AG10803 (cell line): ENCODE measurements at places on chromosomes 6 and 20.

GRCh38 chr6:98036344-98036923, 753.4 kb upstream of the MMS22L start:
- DNase-seq = no peak

DNA sequence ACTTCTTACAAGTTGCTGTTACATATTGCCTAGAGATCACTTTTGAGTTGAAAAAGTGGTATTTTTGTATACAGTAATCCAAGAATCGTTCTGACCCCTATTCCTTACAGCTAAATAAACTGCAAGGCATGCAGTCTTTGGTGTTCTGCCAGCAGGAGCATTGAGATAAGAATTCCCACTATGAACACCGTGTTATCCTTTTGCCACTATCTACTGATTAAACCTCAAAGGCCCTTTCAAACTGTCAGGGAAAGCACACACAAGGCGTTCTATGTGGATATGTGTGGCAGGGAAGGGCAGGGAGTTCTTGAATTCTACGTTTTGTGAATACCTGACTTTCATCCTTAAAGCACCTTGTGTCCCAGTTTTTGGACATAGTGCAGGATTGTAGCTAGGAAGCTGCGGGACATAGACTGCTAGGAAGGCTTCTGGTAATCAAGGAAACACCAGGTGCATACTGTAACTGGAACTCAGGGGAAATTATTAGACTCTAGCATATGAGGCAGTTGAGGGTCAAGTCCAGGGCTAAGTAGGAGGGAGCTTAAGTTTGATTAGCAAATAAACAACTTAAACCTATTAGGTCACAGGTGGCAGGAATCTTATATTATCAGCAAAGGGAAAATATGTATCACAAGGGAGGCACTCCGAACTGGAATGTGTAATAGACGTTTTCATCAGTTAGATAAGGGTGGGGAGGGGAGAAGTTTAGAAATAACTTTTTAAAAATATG, 506.6 kb downstream of the RNF144B start:
- no peak for DNase-seq

GRCh38 chr20:19497064-19497463, 261.0 kb upstream of the RIN2 start:
- peak; percentile 87 for DNase-seq

DNA sequence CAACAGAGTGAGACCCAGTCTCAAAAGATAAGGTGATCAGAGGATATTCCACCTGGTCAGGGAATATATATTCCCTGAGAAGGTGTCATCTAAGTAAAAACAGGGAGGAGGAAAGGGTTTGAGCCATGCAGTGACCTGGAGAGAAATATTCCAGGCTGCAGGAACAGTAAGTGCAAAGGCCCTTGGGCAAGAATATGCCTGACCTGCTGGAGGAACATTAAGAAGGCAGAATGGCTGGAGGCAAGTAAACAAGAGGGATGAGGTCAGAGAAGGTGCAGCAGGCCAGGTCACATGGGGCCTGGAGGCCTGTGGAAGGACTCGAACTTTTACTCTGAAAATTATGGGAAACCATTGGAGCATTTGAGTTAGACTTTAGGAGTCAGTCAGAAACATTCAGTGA, 6.7 kb downstream of the DEF6 start:
- DNase-seq = no peak

- peak; percentile 40 for DNase-seq
Measured at GRCh38 chr6:106556368-106556960, 72.8 kb downstream of the RTN4IP1 start.

GRCh38 chr20:53769041-53769440, 175.4 kb upstream of the ZNF217 start:
- no peak for DNase-seq

GRCh38 chr6:155628306-155628705, 172.7 kb upstream of the NOX3 start:
- DNase-seq = no peak

GRCh38 chr6:113451049-113451448, 406.1 kb upstream of the MARCKS start:
- DNase-seq = no peak

DNA sequence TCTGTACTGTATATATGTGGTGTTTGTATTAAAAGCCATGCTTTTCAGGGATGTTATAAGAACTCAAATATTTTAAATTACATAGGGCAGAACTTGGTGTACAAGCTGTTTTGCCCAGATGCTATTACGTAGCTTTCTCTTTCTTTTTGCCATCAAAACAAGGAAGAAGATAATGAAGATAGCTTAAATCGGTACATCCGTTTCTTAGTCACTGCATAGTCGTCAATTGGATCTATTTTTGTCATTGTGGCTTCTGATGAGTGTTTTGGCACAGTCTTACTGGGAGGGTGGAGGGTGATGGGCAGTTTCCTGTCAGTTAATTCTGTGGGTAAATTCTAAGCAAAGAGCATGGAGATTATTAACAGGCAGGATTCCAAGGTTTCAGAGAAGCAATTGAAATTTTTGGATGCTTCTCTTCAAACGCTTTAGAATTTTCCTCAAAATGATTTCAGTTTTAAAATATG, 649.1 kb upstream of the GJE1 start:
- peak; percentile 98 for DNase-seq

DNA sequence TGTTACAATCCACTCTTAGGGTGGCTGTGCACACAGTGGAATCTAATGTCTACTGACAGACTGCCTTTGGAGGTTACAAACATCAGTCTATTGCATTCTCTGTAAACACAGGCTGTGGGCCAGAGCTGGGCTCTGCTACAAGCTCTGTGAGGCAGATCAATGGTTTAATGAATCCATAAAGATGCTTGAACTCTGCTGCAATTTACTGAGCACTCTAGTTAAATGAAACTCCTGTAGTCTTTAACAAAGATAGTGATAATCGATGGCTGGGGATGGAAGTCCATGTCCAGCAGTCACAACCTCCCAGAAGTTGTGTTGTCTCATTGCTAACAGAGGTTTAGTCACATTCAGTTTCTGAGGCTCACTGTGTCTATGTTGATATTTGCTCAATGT, 50.5 kb downstream of the SOBP start:
- no peak for DNase-seq

GRCh38 chr6:151081656-151082055, 158.1 kb upstream of the AKAP12 start:
- no peak for DNase-seq

GRCh38 chr6:69216127-69216526, 580.7 kb downstream of the LMBRD1 start:
- no peak for DNase-seq

GRCh38 chr6:75556240-75556639, 45.4 kb upstream of the SENP6 start:
- DNase-seq = no peak

GRCh38 chr20:61433816-61434215, 181.8 kb downstream of the CDH4 start:
- no peak for DNase-seq

DNA sequence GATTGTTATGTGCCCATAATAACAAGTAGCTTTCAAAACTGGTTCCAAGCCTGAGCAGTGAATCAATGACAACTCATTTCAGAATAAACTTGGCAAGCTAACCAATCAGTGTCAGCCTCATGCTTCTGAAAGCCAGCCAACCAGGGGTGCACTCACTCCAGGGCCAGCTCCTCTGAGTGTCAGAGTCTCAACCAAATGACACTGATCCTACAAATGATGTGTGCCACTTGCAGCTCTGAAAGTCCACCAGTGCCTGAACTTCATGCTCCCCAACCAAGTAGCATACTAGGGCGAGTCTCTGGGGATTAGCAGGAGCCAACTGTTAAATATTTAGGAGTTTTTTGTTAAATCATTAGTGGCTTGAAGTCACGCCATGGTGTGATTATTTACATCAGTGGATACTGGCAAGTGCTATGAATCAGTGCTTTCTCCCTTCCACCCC, 4.5 kb downstream of the IYD start:
- peak; percentile 95 for DNase-seq

GRCh38 chr6:4008324-4009047, 70.5 kb downstream of the FAM217A start:
- DNase-seq = peak; percentile 91

GRCh38 chr20:16708602-16709001, 21.2 kb upstream of the SNRPB2 start:
- no peak for DNase-seq

GRCh38 chr20:33076662-33077372, 2.6 kb upstream of the BPIFB4 start:
- DNase-seq = no peak

DNA sequence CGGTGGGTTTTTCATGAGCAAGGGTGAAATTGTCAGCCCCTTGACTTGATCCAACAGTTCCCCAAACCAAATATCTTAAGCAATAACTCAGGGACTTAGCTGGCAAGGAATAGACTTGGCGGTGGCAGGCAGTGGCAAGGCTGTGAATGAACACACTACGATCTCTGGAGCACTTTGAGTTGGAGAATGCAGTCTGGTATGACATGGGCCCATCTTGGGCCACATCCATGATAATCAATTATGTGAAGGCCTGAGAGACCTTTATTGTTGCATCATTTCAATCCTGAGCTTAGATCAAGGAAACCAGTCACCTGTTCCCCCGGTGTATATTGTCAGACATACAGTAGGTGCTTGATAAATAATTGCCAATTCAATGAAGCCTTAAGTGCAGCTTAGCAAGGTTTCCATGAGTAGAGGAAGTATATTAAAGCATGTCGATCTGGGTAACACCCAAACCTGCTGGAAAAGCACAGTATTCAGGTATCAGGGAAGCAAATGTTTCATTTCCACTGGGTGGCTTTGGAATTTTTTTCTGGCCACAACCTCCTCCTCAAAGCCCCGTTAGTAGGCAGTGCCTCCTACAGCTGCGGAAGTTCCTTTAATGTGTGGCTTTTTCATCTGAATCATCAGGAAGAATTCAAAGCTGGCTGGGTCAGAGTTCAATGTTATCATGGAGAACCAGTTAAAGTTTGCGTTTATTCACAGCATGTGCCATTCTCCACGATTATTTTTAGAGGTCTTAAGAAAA, 10.2 kb downstream of the CASS4 start:
- DNase-seq = peak; percentile 58

GRCh38 chr20:62486484-62486883, 10.7 kb upstream of the GATA5 start:
- DNase-seq = no peak

DNA sequence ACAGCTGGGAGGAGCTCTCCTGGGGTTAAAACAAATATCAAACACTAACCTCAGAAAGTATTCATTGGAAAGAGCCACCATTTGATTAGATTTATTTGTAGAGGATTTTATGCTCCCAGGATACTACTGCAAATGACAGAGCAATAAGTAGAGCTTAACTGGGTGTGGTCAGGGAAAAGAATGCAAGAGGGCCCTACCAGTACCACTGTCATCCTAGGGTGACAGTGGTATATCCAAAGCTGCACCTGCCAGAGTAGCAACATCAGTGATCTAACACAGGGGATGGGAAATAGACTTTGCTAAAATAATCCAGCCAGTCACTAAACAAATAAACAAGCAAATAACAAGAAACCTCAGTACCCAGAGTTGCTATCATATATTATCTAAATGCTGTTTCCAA, 29.7 kb downstream of the ERGIC3 start:
- DNase-seq = no peak

- no peak for DNase-seq
Measured at GRCh38 chr20:59289994-59290393, 10.4 kb upstream of the EDN3 start.

- DNase-seq = no peak
Measured at GRCh38 chr6:148957752-148958151, 210.9 kb downstream of the UST start.

DNA sequence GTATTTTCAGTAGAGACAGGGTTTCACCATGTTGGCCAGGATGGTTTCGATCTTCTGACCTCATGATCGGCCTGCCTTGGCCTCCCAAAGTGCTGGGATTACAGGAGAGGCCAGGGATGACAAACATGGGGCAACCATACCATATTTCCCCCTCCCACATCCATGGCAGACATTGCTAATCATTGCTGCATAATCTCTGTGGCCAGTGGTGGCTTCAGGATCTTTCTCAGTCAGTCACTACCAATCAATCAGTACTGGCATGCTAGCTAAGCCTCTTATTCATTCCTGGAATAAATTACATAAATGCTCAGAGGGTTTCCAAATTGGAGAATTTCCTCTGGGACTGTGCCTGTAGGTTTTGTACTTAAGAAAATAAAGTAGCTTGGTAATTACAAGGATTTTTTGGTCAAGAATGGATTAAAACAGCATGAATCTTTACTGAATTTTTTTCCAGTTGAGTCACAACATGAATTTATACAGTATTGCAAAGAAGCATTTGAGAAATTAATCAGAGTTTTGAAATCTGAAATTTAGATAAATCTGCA, 138.1 kb downstream of the FNDC1 start:
- peak; percentile 90 for DNase-seq

GRCh38 chr6:154138793-154139192, 99.8 kb downstream of the OPRM1 start:
- no peak for DNase-seq

DNA sequence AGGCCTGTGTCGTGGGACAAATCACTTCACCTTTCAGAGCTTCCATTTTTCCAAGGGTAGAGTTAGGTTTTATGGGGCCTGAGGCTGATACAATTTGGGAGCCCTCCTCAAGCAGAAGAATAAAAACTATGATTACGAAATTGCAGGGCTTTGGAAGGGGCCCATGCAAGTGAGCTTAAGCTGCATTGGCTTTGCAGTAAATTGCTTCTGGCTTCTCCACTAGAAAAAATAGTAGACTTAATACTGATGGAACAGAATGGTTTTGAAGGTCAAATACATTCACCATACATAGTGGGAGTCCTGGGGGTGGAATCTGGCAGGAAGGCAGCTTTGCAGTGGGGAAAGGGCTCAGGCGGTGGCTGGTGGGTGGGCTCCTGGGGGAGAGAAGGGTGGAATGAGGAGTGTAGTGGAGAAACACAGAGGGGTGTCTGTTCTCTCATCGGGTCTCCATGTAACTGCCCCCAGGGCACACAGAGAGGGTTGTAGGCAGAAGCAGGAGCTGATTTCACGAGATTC, 55.9 kb upstream of the RNF24 start:
- peak; percentile 33 for DNase-seq

DNA sequence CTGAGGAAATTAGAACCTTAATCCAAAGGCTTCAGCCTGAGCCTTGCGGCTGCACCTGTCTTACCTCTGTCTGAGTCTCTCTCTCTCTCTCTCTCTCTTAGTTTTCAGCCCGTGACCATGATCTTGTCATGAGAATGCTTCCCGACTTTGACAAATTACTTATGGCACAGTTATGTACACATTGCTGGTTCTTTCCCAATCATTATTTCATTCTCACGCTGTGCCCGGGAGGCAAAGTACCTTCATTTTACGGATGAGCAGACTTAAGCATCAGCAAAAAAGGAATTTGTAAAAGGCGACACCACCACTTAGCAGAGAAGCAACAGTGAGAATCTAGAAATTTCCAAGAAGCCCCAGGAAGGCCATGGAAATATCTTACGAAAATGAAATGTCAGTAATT, 54.6 kb downstream of the GMPR start:
- DNase-seq = no peak

DNA sequence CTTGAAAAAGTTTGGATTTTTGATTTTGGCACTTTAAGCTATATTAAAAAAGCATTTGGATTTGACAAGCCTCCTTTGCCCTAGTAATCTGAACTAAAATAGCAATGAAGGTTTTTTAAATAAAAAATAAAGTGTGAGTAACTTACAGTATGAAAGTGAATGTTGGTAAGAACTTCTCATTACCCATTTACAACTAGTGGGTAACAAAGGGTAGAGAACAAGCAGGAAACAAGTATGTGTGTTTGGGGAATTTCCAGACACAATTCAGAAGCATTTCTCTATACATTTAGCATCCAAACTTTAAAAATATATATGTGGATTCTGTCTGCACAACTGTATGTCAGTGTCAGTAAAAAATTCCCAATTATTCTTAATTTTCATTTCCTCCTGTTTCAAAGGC, 2.9 kb downstream of the TMEM30A start:
- DNase-seq = no peak

- no peak for DNase-seq
Measured at GRCh38 chr6:56243518-56244070, 3.8 kb downstream of the COL21A1 start.

GRCh38 chr6:133312006-133312405, 70.8 kb downstream of the EYA4 start:
- DNase-seq = no peak
